Fibroblast of the aortic adventitia (primary cell): ENCODE measurements at places on chromosomes 1 and 21. TPM values are rescaled to one million over a fixed set of nuclear protein-coding genes. Genes with fewer than 3 reads are reported as not detected.

The GJA5 gene
- total RNA-seq = 0.74 TPM in 1 of 2 replicates, not detected in the other

DNA sequence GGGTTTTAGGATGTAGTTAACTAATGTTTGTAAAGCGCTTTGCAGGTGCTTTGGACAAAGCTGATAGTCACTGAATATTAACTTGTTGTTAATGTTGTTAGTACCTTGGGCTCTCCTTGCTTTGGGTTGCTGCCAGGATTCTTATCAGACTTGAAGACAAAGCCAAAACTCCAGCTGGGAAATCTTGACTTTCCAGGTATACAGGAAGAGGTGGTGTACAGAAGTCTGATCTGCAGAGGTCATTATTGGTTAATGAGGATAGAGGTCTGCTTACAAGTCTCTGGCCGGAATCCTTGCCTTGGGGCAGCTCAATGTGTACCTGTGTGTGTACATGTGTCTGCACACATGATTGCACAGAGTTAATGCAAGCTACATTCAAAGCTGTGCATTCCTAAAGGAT, 96.0 kb upstream of the POU3F1 start:
- DNase-seq = no peak

DNA sequence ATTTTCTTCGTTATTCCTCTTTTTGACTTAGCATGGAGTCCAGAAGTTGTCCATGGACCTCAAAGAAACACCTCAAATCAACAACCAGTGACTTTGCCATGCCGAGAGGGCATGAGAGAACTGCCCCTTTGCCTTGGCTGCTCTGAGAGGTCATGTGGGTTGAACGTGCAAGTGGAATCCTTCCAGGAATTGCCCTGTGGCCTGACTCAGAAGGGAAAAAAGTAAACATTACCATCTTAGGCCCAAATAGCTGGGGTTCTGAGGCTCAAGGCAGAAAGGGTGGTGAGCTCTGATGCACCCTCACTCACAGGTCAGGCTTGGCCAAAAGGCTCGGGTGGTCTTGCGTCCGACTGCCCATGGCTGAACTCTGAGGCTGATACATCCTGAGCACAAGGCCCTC, 15.1 kb downstream of the STUM start:
- no peak for DNase-seq

GRCh38 chr1:99852648-99853047, 2.5 kb downstream of the AGL start:
- peak; percentile 80 for DNase-seq

- no peak for DNase-seq
These were observed 84.3 kb downstream of the UBIAD1 start for GRCh38 chr1:11357276-11357675.
